ENCODE measurements at places on chromosomes 12 and 14.

GRCh38 chr12:50589650-50590435, 85.1 kb downstream of the DIP2B start:
- DNase-seq, result peak; percentile 54

DNA sequence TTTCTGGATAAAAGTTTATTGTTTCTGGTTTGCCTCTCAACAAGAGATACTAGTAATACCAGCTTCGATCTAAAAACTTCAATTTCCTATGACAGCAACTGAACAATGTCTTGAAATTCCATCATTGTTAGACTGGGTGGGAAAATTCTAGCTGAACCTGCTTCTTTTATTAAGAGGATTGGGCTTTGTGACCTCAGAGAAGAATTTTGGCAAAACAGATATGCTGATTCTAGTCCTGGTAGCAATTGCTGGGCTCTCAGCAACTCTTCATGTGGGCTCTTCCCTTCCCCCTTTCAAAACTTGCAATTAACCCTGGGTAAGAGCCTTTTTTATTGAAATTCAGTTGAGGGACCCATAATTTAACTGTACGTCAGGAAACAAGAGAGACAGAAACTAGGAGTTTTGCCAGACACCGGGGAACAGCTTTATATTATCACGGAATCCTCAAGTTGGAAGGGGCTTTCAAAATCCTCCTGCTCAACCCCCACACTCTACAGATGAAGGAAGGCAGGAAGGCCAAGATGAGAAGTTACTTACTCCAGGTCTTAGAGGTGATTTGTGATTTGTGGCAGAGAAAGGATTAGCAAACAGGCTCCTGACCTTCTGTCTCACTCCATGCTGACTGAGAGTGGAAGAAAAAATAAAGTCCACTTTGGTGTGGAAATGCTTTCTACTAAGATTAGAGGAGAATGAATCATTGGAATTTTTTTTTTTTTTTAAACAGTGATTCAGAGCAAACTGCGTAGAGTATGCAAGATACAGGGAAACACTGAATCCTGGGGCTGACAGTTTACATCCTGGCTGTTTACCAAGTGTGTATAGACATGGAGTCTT, 239.0 kb upstream of the ATP2B1 start:
- DNase-seq, result peak; percentile 65

DNA sequence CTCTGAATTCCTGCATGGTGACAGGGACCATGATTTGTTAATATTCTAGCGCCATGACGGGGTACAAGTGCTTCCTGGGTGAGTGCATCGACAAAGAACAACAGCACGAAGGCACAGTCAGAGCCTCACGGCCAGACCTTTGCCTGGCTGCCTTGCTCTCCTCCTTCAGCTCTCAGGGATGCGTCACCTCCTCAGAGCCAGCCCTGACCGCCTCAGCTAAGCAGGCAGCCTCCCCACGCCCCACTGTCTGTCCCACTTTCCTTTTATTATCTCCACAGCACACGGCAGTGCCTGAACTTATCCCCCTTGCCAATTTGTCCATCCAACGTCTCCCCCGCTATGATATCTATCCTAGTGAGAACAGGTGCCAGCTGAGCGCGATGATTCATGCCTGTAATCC, 16.5 kb upstream of the FZD10 start:
- no peak for DNase-seq

GRCh38 chr14:75543786-75544185, 21.5 kb downstream of the BATF start:
- DNase-seq, result no peak

DNA sequence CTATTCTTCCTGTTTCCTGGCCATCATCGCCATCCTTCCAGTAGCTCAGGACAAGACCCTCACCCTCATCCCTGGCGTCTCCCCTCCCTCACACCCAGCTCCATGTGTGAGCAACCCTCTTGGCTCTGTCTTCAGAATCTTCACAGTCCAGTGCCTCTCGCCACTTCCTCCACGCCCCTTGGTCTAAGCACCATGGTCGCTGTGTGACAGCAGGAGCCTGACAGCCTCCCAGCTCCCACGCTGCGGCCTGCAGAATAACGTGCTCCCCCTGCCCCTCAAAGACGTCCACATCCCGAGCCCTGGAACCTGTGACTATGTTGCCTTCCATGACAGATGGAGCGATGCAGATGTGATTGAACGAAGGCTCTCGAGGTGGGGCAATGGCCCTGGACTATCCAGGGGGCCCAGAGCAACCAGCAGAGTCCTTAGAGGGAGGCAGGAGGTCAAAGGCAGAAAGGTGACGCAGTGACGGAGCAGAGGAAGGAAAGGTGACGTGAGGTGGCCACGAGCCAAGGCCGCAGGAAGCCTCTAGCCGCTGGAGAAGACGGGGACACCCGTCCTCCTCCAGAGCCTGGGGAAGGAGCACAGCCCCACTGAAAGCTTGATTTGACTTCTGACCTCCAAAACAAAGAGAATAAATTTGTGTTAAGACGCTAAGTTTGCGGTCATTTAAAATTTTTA, 139.8 kb downstream of the CALM1 start:
- DNase-seq, result no peak

Data from ELF-1 (cell line).